HCEC 1CT (cell line): ENCODE measurements at places on chromosomes 11 and 22.

- DNase-seq = no peak
These were observed 60.8 kb upstream of the NUP50 start for GRCh38 chr22:45102896-45103420.

DNA sequence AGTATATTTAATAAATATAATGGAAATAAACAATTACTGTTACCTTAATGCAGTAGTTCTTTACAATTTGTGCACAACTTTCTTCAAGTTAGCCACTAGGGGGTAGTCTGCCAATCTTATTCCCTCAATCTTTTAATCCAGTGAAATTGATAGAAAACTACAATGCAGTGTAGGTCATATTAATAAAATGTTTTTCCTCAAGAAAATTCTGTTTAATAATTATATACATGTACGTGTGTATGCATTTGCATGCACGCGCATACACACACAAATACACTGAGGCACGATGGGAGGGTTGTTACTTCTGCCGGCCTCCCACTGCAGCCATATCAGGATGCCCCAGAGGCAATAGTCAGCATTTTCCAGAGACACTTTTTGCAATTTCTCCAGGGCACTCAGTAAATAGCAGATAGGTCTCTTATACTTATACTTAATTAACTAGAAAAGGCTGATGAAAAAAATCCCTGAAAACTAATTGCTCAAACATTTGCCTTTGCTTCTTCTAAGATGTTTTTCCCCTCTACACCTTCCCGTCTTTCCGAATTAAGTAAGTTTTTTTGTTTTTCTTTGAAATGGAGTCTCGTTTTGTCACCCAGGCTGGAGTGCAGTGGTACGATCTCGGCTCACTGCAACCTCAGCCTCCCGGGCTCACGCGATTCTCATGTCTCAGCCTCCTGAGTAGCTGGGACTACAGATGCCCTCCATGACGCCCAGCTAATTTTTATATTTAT is 3.1 kb downstream of the GAB2 start:
- peak; percentile 60 for DNase-seq

GRCh38 chr22:42269432-42270175 is 849 bp downstream of the TCF20 start:
- peak; percentile 21 for DNase-seq

DNA sequence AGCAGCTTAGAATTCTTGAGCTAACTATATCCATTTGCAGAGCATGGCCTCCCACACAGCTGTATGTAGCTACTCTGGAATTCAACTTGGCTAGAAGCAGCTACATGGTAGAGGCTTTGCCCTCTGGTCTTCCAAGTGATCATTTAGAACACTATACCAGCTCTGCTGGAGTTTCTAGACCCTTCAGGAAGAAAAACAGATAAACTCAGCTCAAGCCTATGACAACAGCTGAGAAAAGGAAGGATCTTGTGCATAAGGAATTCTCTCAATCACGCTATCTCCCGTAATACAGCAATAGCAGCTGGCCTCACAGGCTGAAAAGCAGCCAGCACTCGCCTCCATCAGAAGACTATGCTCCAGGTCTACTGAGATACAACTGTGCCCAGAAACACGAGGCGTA is 50.6 kb upstream of the APOA1 start:
- no peak for DNase-seq

DNA sequence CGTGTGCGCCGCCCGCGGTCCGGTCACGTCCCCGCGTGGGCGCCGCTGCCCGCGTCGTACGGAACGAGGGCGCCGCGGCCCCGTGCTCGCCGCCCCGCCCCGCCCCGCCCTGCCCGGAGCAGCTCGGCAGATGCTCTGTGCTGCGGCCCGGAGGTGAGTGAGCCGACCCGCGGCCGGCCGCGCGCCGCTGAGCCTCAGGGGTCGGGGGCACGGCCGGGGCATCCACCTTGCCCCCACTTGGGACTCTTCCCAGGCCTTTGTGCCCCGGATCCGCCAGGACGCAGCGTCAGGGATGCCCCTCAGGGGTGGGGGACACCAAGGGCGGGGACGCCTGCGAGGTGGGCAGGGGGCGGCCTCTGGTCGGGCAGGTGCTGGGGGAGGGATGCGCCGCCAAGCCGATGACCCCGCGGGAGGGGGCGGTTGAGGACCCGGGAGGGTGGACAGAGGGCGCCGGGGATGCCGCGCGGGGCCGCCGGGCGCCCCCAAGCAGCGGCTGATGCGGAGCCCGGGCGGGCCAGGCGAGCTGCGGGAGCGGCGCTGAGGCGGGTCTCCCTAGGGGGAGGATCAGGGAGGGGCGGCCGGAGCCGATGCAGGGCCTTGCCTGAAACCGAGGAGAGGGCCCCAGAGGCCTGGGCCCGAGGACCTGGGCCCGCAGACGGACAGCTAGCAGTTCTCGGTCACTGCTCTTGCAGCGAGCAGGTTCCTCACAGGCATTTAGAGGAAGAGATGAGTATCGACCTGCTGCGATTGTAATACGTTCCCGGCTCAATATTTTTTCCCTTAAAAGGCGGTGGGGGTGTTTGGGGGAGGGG is at the start of gene GNAZ:
GNAZ (plus strand) TSS at position 102 of the 812 bp plus-strand sequence. CDS start 25,177 bp downstream, outside the sequence.
- DNase-seq = no peak

- DNase-seq = no peak
These were observed 26.4 kb upstream of the FAT3 start for GRCh38 chr11:92198268-92198667.

GRCh38 chr11:121699801-121700200 is 247.0 kb upstream of the SORL1-AS1 start:
- DNase-seq = no peak

- DNase-seq = no peak
These were observed 33.2 kb downstream of the RAB39A start for GRCh38 chr11:107961480-107961879.

- DNase-seq = no peak
These were observed 22.9 kb downstream of the TPST2 start for GRCh38 chr22:26566994-26567393.

GRCh38 chr11:83044958-83045712 is 26.6 kb downstream of the RAB30 start:
- DNase-seq = peak; percentile 84

- DNase-seq = no peak
These were observed 279.6 kb upstream of the PLET1 start for GRCh38 chr11:112540261-112540660.

GRCh38 chr11:92867913-92868619 is 101.4 kb upstream of the MTNR1B start:
- DNase-seq = no peak

DNA sequence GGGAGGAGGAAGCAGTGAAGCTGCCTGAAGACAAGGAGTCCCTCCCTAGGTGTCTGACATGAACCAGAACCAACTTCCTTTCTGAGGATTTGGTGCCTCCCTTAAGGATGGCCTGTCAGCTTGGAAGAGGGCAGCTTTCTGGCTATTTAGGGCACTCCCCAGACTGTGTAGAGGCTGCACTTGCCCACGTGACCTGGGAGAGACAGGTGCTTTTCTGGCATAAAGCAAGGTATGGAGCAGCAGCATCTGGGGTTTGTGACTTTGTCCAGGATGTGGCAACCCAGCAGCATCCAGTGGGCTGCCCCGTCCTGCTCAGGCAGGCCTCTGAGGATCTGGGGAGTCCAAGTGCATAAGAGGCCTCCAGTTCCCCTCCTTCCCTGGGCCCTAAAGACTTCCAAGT is 42.0 kb upstream of the TLCD5 start:
- no peak for DNase-seq

DNA sequence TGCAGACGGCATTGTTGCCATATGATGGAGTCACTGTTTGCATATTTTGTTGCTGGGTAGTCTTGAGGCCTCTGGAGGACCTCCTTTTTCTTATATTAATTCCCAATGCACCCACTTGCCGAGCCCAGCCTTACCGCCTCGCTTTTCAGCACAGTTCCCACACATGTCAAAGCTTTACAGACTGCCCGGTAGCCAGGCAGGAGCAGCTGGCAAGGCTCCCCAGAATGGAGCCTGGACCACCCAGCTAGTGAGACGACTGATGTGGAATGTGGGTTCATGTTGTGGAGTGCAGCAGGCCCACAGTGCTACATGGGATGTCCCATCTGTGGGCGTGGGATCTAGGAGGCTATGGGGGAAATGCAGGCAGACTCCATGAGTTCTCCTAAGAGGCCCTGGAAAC is 99.4 kb upstream of the MTMR2 start:
- no peak for DNase-seq

GRCh38 chr11:70174547-70175235 is 28.4 kb upstream of the FADD start:
- DNase-seq = no peak
